ENCODE measurements at places on chromosomes 12 and 14.

GRCh38 chr12:9864913-9865675 lies 4.1 kb downstream of the CLEC2B start:
- DNase-seq = no peak

DNA sequence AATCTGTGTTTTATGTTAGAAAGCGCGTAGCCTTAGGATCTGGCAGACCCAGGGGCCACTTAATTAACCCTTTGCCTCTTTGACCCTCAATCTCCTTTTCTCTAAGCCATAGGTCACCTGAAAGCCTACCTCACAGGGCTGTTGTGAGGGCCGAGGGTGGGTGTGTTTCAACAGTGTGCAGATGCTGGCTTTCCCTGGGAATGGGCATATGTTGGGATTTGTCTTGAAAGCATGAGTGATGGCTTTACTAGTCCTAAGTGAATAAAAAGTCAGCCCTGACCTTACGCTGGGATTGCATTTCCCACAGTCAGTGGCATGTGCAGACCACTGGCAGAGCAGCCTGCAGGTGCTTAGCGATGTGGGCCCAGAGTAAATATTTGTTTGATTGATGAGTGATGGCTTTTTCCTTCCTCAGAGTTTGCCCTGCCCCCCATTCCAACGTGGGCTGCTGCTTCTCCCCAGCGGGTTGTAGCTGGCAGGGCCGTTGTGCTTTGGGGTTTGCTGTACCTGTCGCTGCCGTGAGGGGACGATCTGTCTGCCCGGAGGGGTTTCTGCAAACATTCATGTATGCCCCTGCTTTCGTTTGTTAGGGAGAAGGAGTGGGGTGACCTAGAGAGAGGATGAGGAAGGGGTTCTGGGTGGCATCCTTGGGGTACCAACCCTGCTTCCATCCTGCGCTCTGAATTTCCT lies 31.5 kb downstream of the MEG3 start:
- no peak for DNase-seq

GRCh38 chr14:72790887-72791566 lies 102.9 kb downstream of the DPF3 start:
- no peak for DNase-seq

GRCh38 chr12:50768391-50768790 lies 4.5 kb downstream of the ATF1 start:
- DNase-seq = no peak

- DNase-seq = no peak
These were observed 502 bp downstream of the SMARCD1 start for GRCh38 chr12:50085615-50086072.

Data from activated naive CD8-positive, alpha-beta T cell treated with anti-CD3 and anti-CD28 coated beads for 36 hours (primary cell).